SIG-M5 (cell line): ENCODE measurements at places on chromosomes 6 and 20.

- DNase-seq = no peak
These were observed 2.8 kb upstream of the CDSN start for GRCh38 chr6:31122791-31123706.

DNA sequence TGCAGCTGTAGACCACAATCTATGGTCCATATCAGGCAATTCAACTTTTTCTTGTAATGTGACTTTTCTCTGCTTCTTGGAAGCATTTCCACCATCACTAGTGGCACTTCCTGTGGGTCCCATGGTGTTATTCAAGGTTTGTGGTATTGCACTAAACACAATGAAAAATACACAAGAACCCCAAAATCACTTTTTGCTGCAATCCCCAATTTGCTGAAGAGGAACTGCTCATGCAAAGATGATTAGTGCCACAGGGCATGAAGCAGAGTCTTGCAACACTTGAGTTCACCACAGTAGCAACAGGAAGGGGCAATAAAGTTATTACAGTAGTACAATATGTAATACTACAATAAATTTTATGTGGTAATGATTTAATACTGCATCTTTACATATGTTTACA lies 16.8 kb upstream of the TAAR1 start:
- no peak for DNase-seq

GRCh38 chr20:35394271-35394670 lies 17.5 kb downstream of the UQCC1 start:
- no peak for DNase-seq

- DNase-seq = no peak
These were observed 7.2 kb upstream of the ABCC10 start for GRCh38 chr6:43420012-43420709.

DNA sequence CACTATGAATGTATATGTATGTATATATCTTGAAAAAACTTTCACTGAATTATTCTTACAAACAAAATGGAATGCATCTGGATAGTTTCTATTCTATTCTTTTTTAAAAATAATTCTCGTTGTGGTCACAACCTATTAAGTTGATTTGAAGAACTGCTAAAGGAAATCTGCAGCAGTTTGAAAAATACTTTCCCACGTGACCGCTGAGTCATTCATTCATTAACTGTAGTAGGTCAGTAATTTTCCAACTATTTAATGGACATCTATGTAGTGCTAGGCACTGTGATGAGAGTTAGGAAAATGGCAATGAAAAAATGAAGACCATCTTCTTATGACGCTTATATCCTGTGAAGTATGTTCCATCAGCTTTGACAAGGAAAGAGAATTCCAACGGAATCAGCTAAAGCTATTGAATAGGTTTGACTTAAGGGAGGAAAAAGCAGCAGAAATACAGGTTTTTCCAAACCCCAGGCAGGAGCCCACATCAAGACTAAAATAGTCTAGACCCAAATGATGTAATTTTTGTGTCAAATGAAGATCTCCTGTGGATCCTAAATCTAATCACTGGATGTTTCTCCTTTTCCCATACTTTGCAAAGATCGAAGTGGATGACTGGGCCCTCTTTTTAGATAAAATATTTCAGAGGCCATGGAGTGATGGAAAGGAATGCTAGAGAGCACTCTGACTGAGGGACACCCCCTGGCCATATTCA lies 4.1 kb upstream of the EFHC1 start:
- DNase-seq = no peak

- no peak for DNase-seq
These were observed 71.9 kb upstream of the CNR1 start for GRCh38 chr6:88238065-88238464.

DNA sequence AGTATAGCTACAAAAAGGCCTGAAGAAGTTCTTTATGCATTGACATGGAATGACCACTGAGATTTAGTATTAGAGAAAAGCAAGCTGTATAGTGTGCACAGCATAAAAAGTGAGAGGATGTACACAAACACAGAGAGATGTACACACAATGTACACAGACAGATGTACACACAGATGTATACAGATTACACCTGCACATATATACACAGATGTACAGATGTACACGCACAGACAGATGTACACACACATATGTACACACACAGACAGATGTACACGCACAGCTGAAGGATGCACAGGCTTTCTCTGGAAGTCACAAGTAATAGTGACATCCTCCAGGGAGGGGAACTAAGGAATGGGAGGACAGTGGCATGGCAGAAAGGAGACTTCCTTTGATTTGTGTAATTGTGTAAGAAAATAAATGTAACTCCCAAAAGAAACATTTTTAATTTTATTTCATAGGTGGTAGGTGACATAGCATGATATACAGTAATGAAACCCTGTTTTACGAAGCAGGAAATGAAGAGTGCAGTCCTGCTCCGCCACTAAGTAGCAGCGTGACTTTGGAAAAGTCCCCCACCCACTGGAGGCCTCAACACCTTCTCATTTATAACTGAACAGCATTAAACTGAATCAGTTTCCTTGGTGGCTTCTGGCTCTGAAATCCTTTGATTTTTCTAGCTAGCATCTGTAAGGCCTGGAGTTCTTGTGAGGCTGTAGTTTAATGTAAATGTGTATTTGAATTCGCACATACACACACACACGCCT lies 14.1 kb downstream of the NFATC2 start:
- no peak for DNase-seq

DNA sequence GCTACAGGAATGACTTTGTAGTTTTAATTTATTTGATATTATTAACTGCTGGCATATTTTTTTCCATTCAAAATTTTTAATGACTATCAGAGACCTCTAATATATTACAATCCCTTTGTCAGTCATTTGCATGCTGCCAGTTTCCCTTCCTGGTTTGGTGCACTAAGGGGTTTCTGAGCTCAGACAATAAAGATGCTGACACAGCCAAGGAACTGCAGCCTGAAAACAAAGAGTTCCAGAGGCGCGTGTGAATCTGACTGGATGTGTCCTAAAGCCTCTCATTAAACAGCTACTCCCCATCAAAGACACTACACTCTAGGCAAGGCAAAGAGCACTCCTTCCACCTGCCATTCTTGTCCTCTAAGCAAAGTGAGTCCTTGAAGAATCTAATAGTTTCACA lies 116.8 kb upstream of the DST start:
- no peak for DNase-seq

DNA sequence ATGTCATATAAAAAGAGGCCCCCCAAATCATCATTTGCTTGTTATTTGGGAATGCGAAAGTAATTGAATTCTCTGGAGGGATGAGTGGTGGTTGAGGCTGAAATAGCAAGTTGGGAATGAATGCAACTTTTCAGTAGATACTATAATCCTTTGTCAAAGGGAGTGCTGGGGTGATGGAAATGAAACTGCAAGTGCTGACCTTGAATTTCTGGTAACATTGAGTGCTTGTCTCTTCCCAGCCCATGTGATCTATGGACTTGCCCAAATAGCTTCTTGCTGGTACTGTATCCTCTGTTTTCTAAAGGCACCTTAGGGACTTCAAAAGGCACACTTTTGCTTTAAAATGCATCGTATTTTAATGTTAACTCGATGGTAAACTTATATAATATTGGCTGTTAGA lies 14.8 kb downstream of the PAQR8 start:
- no peak for DNase-seq

DNA sequence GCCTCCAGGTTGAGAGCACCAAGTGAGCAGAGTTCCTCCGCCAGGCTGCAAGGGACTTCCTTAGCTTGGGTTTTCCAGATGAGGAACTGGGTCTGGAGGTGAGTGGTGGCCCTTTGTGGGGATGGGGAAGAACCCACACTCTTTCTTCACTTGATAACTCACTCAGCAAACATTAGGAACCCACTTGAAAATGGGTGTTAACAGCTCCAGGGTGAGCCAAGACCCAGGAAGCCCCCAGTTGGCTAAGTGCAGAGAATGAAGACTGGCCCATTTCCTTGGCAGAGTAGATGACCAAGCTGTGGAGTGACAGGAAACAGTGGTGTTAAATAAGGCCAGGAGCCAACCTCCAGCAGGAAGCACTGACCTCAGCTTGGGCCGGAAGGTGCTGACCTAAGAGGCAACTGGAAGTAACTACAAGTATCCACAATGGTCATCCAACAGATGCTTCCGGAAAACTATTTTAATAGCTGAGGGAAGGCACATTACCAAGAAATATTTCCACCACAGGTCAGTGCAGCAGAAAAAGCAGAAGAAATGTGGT lies 22.7 kb downstream of the MRPL14 start:
- DNase-seq = no peak

DNA sequence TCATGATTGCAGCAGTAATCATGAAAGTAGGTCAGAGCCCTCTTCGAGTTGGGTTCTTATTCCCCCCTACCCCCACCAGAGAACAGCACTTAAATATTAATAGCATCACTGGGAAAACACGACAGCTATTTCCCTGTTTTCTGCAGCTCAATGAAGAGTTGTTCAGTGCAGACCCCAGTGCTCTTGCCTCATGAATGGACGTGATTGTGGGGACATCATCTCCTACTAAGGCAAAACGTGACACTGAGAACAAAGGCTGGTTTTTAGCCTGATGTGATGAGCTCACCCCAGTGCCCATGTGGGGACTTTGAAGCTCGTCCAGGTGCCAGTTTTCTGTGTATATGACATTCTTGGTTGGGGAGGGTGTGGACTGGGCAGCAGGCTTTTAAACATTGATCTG lies 105.9 kb downstream of the SLC35F1 start:
- no peak for DNase-seq

DNA sequence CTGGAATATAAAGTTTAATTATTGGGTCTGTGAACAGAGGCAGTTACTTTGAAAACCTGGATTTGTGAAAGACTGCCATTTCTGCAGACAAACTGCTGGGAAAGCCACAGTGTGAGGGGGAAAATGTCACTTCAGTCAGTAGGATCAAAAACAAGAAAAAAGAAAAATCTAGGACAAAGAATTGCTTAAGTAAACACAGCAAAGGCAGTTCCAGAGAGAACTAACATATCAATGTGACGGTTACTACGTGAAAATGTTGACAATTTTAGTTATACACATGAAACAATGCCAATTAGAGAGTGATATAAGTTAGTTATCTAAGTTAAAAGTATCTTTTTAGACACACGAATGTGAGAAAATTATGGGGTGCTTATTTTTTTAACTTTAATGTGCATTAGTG lies 270.4 kb upstream of the RUNX2 start:
- no peak for DNase-seq

DNA sequence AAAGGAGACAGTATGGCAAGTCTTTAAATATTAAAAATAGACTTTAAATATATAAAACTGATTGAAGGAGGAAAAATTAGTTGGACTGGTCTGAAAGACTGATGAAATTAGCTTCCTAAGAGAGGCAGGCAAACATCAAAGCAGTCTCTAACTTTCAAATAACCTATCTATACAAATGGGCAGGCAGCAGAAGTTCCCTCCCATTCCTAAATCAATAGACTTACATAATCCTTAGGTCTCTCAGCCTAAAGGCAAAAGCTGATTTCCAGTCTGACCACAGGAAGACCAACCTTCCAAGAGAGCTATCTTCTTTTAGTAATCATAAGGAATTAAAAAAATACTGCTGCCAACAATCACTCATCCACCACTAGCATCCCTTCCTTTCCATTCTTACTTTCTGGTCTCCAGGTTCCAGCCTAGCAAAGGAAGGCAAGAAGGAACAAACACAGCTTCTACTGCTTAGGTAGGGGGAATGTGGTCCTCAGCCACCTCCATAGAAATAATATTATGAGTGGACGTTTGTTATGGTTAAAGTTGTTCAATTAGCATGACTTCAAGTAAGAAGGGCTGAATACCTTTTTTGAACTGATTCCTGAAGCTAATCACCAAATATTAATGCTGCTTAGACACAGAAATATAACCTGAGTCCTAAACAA lies 44.1 kb downstream of the SESN1 start:
- DNase-seq = no peak

GRCh38 chr20:62777528-62777830 lies 18.8 kb upstream of the MRGBP start:
- DNase-seq = no peak

- no peak for DNase-seq
These were observed 100.4 kb upstream of the TCF21 start for GRCh38 chr6:133788556-133788955.

GRCh38 chr20:1663917-1664316 lies 6.3 kb upstream of the SIRPG start:
- DNase-seq = no peak

GRCh38 chr6:44456070-44456965 lies 68.8 kb downstream of the CDC5L start:
- no peak for DNase-seq

DNA sequence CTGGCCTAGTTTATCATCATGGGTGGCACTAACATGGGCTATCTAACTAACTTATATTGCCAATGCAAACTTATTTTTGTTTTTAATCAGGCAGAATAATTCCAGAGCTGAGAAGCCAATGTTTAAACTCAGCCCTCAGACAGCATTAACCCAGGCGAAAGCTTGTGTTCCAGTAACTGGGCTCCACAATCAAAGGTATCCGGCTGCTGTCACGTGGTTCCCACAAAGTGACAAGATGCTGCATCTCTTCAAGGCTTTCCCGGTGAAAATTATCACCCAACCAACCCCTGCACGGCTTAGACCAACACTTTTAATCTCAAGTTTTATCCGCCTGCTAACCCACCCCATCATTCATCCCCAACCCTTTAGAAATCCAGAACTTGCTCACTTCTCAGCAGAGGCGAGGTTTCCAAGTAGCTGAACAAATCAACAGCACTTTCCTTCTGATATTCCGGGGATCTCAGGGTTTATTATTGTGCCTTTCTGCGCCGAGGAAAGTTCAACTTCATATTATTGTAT lies 885 bp downstream of the MTCL3 start:
- no peak for DNase-seq

DNA sequence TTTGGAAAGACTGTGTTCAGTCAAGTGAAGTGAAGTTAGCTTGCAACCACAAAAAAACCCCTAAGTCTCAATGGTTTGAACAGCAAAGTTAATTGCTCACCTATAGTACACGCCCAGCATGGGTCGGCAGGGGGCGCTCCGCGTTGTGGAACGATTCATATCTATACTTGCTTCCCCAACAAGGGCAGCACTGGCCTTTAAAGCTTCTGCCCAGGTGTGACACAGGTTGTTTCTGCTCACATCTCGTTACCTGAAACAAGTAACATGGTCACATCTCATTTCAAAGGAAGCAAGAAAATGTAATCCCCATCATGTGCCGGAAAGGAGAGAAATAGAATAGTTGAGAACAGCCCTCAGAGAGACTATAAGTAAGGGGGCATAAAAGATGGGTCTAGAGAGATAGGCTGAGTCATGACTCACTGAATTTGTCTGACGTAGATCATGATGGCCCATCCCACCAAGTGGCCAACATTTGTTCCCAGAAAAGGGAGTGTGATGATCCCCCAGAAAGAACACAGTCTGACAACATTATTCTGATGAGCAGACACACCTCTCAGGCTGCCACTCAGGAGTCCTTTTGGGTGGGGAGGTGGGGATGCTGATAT lies 29.0 kb downstream of the HNF4A start:
- DNase-seq = no peak

- DNase-seq = no peak
These were observed 193.1 kb downstream of the SIM1 start for GRCh38 chr6:100271625-100272024.
